Cardiac ventricle fibroblast (primary cell): ENCODE measurements at places on chromosomes 16 and 17. TPM values are rescaled to one million over a fixed set of nuclear protein-coding genes. Genes with fewer than 3 reads are reported as not detected.

Gene E2F4
- 49.0 and 49.8 TPM in 2 replicates for total RNA-seq

Gene SMPD3
- total RNA-seq = under 0.01 TPM in 1 of 2 replicates, not detected in the other

Gene FNDC8
- total RNA-seq = not detected in 2 replicates

Gene EME1
- 0.20 and 0.94 TPM in 2 replicates for total RNA-seq

Gene LGALS9B
- total RNA-seq = not detected in 2 replicates
